Fibroblast of lung (primary cell): ENCODE measurements at places on chromosomes 7 and 10. TPM values are rescaled to one million over a fixed set of nuclear protein-coding genes. Genes with fewer than 3 reads are reported as not detected.

Gene SMO
- 12.6 and 23.6 TPM in 2 replicates for total RNA-seq

Gene COL17A1
- total RNA-seq = under 0.01 TPM in 1 of 2 replicates, not detected in the other

Gene CHN2
- 0.33 and 1.3 TPM in 2 replicates for total RNA-seq

GRCh38 chr7:133742709-133743538 lies 384.2 kb upstream of the LRGUK start:
- peak; percentile 46 for DNase-seq

- peak; percentile 98 for DNase-seq
These were observed 21.0 kb downstream of the LRRC17 start for GRCh38 chr7:102933763-102934162.

DNA sequence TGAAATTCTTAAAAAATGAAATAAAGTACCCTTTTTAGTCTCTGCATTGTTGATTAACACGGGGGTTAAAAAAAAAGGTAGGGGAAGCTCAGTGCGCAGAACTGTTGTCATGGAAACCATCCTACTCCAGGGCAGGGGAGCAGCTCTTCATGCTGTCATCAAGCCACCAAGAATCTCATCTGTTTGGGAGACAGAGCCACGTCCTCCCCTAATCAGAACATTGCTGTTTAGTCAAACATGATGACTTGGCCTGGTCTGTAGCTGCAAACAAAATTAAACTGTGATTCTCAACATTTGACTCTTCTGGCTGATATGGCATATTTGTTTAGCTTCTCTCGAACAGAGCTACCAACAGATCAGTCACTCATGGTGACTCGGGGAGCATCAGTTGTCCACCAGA lies 254.4 kb upstream of the KLF14 start:
- DNase-seq = no peak

DNA sequence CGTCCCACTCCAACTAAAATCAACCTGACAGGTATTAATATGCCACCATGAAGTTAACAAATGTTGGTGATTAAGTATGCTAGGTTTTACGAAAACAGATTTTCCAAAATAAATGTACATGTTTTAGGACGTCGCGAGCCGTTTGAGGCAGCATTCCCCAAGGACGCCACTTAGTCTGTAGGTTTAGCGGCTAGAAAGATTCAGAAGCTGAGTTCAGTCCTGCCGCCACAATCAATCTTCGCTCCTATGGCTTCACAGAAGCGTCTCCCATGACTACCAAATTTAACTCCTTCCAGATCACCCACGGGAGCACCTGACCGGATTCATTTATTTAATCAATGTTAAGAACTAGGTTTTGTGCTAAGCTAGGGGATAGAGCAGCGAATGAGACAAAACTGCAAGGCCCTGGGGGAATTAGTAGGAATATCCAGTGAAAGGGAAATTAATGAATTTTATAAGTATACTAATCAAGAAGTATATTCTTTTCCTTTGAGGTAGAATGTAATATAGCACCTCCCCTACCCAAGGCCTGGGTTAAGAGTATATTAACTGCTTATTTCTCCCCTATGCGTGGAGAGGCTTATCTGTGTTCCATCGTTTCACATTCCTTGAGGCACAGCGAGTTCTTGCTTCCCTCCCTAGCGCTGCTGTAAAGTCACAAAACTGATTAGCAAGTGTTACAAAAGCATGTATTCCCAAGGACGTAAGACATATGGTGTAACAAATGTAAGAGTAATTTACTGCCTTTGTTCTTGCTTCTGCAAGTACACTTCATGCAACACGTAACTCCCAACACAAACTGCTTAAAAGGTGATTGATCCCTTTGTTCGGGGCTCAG lies 994 bp upstream of the CYP51A1 start:
- peak; percentile 34 for DNase-seq
